Fibroblast of villous mesenchyme (primary cell): ENCODE measurements at places on chromosomes 4 and X. TPM values are rescaled to one million over a fixed set of nuclear protein-coding genes. Genes with fewer than 3 reads are reported as not detected.

FRG2 gene
- total RNA-seq = not detected in 2 replicates

DNA sequence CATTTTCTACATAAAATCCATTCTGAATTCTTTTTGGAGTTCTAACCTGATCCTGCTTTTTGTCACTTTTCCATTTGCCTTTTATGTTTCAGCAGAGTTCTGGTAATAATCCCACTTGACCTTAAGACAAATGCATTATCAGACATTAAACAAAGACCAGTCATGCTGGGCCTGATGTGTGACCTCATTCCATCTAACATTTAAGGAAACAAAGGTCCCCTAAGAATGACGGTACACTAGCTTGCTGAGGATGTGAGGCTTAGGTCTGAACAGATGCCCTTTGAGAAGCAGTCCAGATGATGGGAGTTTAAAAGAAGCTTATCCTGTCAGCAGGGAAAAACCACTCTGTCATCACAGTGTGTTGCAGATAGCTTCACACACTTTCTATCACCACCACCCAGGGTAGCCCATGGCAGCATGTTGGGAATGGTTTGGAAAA is 38.1 kb upstream of the PDE5A start:
- peak; percentile 92 for DNase-seq

GRCh38 chrX:2159393-2159792 is 341.4 kb downstream of the DHRSX start:
- no peak for DNase-seq

- no peak for DNase-seq
These were observed 6.4 kb upstream of the RBMX2 start for GRCh38 chrX:130395341-130395740.

- DNase-seq = no peak
These were observed 76.0 kb downstream of the PDLIM5 start for GRCh38 chr4:94527556-94528233.

- no peak for DNase-seq
These were observed 225.9 kb upstream of the CASK start for GRCh38 chrX:42149281-42149680.

GRCh38 chrX:53456254-53456653 is 22.1 kb upstream of the HSD17B10 start:
- DNase-seq = peak; percentile 60

DNA sequence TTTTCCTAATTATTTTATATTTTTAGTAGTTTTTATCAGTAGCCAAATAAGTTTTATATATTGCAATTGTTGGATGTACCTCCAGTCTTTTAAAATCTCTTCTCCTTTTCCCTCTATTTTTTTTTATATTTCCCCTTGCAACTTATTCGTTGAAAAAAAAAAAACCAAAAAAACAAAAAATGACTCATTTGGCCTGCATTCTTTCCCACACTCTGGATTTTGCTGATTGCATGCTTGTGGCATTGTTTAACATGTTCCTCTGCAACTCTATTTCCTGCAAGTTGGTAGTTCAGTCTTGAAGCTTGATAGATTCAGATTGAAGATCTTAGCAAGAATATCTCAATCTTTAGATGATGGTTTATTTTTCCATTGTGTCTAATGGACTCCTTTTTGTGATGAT is 260.6 kb upstream of the BOD1L1 start:
- DNase-seq = peak; percentile 84

RIPPLY1 gene
- not detected in 2 replicates for total RNA-seq

GRCh38 chr4:30744957-30745640 is 24.9 kb downstream of the PCDH7 start:
- no peak for DNase-seq

- no peak for DNase-seq
These were observed 133.3 kb upstream of the ZIC3 start for GRCh38 chrX:137432609-137433008.

DAPP1 gene
- not detected in 2 replicates for total RNA-seq

- peak; percentile 42 for DNase-seq
These were observed 35.0 kb upstream of the FHL1 start for GRCh38 chrX:136112286-136112685.

DNA sequence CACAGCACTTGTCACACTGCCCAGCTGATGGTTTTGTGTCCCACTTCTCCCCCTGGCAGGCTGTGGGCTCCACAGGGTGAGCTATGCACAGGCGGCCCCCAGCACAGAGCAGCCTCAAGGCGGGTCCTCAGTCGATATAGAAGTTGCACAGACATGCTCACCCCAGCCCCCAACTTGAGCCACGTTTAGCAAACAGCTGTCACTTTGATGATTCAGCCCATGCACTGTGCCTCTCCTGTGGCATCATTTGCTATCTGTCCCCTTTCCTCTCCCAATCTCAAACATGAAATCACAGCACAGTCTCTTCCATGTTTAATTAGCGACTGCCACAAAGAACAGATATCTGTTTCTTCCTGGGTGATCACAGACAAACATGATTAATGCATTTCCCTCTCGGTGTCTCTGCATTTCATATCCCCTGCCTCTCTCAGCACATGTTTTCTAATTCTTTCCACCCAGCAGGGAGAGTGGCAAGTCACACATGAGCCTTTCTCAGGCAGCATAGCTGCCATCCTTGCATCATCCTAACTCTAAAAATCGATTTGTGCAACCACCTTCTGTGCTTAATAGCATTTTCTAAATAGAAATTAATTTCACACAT is 204.9 kb downstream of the EVC2 start:
- DNase-seq = no peak

DNA sequence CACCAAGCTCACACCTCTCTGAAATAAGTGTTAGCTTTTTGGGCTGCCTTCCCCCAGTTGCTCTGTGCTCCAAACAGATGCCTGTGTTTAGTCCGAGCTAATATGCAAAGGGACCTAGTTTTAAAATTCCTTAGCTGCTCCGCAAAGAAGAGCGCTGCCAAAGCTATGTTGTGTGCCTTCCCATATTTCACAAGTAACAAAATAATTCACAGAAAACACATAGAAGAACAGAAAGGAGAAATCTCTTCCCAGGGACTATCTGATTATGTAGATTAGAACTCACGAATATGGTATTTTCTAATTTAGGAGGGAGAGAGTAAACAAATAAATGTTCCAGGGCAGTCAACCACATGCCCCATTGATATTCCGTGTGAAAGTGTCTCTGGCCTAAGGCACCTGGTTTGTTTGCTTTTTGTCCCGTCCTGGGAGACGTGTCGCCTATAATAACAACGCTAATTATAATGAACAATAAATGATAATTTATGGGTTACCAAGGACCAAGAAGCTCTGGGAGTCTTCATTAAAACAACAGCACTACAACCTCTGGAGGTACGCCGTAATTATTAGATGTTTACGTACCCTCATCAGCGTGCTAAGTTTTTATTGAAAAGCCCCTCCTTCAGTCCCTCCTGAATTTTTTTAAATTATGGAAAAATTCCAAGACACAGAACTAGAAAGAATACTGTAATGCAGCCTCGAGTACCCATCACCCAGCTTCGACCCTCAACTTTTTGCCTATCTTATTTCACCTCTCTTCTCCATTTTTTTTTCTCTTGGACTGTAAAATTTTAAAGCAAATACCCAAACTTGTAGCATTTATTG is 1.2 kb upstream of the CCNG2 start:
- no peak for DNase-seq

GRCh38 chr4:100147684-100148083 is 42.6 kb downstream of the DDIT4L start:
- DNase-seq = no peak

PLAC1 gene
- 0.32 and 0.43 TPM in 2 replicates for total RNA-seq

GPR50 gene
- not detected in 2 replicates for total RNA-seq

ETDB gene
- not detected in 2 replicates for total RNA-seq
